ENCODE measurements at places on chromosomes 5 and 9.

DNA sequence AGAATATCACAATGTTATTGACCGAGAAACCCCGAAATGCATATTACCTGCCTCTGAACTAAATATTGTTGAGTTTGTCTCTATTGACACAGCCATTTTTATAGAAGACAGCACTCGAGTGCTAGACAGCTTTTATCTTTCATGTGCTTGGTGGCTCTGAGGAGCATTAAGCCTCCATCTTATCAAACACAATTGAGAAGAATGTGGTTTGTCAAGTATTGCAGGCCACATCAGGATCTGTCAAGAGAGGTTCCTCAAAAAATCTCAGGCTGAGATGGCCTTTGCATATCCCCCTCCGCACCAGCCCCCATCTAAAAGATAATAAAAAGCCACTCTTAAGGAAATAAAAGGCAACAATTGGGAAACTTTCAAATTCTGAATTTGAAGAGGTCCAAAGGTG, 284.8 kb downstream of the DENND1A start:
- no peak for DNase-seq

GRCh38 chr5:40121236-40121635, 558.5 kb upstream of the PTGER4 start:
- DNase-seq, result no peak

DNA sequence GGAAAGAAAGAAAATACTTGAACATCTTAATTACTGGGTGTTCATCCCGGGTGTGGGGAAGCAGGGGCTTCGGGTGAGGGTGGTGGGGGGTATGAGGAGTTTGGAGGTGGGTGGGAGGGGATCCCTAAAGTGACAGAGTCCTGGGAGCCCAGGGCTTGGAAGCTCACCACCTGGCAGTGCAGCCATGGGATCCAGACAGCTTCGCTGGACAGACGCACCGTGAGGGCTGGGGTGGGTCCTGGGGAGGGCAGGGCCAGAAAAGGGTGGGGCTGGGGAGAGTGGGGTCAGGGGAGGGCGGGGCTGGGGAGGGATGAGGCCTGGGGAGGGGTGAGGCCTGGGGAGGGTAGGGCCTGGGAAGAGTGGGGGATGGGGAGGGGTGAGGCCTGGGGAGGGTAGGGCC, 127.5 kb upstream of the LPCAT1 start:
- no peak for DNase-seq

- no peak for DNase-seq
These were observed 66.2 kb downstream of the FOXD1 start for GRCh38 chr5:73382401-73382740.

- DNase-seq, result no peak
These were observed 170.9 kb downstream of the DCP2 start for GRCh38 chr5:113147537-113147936.

DNA sequence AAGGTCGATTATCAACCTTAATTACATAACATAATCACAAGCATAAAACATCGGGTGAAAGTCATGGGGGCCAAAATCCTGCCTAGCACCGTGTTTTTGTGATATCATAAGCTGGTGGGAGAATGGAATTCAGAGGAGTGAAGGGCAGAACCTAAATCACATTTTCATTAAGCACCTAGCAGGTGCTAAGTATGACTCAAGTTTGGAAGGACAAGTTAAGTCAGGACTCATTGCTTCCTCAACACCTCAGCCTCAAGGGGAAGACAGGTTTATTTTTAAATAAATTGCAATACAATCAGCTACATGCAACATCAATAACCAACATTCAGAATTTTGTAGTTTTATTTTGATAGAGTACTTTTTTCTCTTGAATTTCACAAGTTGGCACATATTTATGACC, 33.5 kb upstream of the GAS1 start:
- DNase-seq, result no peak

DNA sequence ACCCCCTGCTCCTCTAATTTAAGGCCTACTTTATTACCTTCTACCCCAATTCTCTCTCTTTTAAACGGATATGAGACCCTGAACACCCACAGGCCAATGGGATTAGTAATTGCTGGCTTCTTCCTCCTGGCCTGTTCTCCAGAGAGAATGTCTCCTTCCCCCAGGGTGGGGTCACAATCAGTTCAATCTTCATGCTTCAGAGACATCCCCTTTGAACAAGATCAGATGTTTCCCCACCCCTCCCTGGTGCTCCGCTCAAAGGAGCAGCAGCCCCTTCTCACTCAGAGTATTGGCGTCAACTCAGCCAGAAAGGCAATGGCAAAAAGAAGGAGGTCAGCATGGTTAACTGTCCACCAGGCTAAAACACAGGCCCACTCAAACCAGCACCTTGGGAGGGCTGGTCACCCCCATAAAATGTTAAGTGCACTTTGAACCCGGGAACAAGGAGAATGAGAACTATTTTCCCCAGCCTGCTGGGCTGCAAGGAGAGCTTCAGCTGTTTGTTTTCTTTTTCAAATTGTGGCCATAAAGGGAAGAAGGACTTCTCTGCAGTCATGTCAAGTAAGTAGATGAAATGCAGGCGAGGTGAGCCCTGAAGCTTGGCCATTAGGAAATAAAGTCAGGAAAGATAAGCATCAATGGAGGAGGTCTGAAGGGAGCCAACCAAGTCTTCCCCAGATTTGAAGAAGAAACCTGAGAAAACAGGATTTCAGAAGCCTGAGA, 20.1 kb downstream of the LHFPL2 start:
- no peak for DNase-seq

- DNase-seq, result no peak
These were observed 10.0 kb downstream of the SLC46A2 start for GRCh38 chr9:112880650-112881049.

- no peak for DNase-seq
These were observed 54.5 kb upstream of the OLFM1 start for GRCh38 chr9:135032868-135033460.

DNA sequence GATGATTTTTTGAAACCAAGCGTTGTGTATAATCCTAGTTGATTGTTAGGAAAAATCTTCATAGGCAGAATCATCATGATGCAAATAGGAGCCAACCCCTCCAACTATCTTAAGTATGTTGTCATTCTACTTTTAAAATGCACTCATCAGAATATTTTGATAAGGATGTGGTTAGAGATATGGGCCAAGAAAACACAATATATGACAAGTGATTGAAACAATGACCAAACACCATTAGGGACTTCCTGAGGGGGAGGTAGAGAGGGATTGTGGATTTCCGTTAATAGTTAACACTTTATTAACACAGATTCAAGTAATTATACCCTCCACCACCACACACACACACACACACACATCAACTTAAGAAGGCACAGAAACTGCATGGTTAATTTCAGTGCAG, 143.3 kb downstream of the ARSB start:
- DNase-seq, result peak; percentile 23

DNA sequence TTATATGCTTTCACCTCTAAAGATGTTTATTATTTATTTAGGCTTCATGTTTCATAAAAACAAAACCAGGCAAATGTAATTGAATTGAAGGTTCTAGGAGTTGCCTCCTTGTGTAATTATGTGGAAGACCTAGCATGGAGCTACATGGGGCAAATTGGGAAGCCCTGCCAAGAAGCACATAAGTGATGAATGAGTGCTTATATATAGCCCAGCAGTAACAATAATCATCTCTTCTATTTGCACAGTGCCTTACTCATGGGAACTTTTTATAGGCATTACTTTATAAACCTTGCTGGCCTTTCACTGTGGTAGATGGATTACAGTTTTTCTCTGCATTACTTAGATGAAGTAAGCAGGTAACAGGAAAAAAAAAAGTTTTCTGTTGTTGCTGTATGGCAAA, 40.0 kb upstream of the GRAMD2B start:
- no peak for DNase-seq

DNA sequence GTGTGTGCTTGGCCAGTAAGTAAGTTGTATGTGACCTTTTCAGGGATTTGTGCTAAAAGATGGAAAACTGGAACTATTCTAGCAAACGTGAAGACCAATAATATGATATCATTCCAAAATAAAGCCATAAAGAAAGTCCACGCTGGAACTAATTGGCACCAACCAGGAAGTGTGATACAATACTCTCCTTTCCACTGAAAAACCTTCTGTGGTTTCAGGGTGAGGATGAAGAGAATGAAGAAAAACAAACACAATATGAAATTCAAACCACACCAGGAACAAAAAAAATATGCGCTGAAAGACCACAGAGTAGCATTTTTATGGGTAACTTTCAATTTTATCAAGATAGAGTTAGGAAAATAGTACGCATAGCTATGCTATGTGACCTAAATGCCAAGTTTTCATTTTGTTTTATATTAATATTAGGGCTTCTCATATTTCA, 105.8 kb downstream of the EFNA5 start:
- DNase-seq, result peak; percentile 42

GRCh38 chr5:133232011-133232410, 180.2 kb downstream of the HSPA4 start:
- DNase-seq, result no peak

GRCh38 chr5:82835488-82835887, 241.7 kb downstream of the TMEM167A start:
- no peak for DNase-seq

- no peak for DNase-seq
These were observed 8.3 kb upstream of the FER start for GRCh38 chr5:108739376-108739775.

DNA sequence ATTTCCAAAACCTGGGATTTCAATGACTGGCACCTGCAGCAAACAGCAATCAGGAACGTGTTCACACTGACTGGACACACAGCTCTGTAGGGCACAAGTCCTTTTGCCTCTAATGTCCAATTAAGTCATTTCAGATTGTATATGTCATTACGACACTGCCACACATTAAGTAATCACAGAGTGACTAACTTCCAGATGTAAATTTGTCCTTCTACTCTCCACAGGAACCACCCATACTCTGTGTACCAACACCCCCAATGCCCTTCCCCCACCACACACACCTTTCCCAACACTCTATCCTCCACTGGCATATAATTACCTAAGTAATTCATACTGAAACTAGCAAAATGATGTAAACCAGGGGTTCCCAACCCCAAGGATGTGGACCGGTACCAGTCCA, 30.5 kb downstream of the LARS1 start:
- peak; percentile 10 for DNase-seq

GRCh38 chr9:99491408-99492158, 269.5 kb downstream of the SEC61B start:
- DNase-seq, result no peak

DNA sequence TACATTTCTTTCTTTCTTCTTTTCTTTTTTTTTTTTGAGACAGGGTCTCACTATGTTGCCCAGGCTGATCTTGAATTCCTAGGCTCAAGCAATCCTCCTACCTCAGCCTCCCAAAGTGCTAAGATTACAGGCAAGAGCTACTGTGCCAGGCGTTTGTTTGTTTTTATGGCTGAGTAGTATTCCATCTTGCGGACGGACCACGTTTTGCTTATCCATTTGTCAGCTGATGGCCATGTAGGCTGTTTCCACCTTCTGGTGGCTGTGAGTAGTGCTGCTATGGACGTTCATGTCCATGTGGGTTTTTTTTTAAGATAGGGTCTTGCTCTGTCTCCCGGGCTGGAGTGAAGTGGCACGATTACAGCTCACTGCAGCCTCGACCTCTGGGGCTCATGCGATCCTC, 2.5 kb downstream of the DOK3 start:
- DNase-seq, result peak; percentile 45

DNA sequence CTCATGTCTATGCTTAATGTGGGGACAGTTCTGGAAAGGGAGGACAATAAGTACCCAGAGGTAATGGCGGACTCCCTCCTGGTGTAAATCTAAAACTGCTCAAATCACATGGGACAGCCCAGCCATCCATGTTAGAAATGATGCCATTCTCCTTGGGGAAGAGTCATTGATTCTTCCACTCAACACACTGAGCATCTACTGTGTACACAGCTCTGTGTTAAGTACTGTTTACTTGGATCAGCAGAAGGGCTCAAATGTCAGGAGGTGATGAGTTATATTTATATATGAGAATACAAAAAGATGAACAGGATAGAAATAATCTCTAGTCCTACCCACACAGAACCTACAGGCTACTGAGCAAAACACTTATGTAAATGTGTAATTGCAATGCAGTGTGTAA, 31.8 kb upstream of the NANS start:
- DNase-seq, result no peak

GRCh38 chr5:68277431-68277830, 61.9 kb downstream of the PIK3R1 start:
- DNase-seq, result no peak

- no peak for DNase-seq
These were observed 1.8 kb downstream of the SMC5 start for GRCh38 chr9:70260606-70261005.

DNA sequence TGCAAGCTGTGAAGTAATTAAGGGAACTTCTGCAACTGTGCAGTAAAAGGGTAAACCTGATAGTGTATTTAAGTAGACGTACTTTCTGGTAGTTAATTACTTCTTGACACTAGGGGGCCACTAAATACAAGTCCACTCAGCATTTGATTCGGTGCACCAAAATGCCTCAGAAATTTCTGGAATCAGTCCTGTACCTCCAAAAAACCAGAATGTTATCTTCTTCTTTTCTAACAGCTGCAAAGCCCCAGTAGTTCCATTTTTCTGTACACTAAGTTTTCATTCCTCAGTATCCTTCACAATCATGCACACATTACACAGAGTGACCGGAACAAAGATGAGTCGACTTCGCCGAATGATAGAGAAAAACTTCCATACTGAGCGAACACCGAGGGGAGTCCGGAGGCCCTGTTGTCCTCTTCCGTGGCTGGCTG, 484 bp downstream of the GFM2 start:
- peak; percentile 76 for DNase-seq

GRCh38 chr5:153891394-153891793, 147.3 kb downstream of the FAM114A2 start:
- DNase-seq, result no peak

- no peak for DNase-seq
These were observed 822 bp downstream of the DENND4C start for GRCh38 chr9:19231126-19231903.

- DNase-seq, result peak; percentile 29
These were observed 491 bp downstream of the APC start for GRCh38 chr5:112738191-112738560.

DNA sequence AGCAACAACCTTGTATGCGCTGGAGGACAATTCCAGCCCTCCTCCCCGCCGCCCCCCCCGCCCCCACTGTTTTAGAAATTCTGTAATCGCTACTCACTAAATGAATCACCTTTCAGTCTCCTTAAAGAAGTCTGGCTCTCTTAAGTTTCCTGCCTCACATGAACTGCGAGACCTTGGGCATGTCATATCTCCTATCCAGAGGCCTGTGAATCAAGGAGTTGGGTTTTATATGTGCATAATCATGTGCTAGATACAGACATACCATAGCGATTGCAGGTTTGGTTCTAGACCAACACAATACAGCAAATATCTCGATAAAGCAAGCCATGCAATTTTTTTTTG, 337 bp upstream of the DMAC1 start:
- DNase-seq, result no peak

- DNase-seq, result no peak
These were observed 223.4 kb upstream of the FAM174A start for GRCh38 chr5:100311806-100312205.
